Aorta (tissue), 5 donors: ENCODE measurements at places on chromosomes 2 and 18. TPM values are rescaled to one million over a fixed set of nuclear protein-coding genes. Genes with fewer than 3 reads are reported as not detected.

DNA sequence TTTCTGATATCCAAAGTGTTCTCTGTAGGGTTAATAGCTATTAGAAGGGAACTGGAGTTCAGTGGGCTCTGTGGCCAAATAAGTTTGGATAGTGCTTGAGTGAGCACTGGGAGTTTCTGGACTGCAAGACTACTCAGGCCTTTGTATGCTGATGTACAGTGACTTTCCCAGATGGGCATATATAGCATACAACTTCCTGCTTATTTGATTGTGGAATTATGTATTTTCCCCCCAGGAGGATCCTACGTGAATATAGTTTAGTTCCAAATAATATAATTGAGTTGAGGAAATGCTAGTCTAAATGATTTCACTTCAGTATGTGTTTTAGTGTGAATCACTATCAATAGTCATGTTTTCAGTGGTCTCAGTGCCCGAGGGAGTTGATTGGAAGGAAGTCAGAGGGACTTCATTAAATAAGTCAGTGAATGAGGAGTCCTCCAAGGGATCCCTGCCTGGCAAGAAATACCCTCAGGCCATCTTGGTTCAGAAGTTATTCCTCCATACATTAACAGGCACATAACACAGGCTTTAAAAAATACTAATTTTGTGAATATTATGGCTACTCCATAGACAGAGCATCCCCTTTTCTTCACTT lies 251.4 kb downstream of the PRKCE start:
- no peak overlapping the region for H3K27ac ChIP-seq
- DNase-seq = no peak
- H3K36me3 ChIP-seq = no peaks in the 10 kb centered on the region
- H3K27me3 ChIP-seq = no peaks in the 10 kb centered on the region

DNA sequence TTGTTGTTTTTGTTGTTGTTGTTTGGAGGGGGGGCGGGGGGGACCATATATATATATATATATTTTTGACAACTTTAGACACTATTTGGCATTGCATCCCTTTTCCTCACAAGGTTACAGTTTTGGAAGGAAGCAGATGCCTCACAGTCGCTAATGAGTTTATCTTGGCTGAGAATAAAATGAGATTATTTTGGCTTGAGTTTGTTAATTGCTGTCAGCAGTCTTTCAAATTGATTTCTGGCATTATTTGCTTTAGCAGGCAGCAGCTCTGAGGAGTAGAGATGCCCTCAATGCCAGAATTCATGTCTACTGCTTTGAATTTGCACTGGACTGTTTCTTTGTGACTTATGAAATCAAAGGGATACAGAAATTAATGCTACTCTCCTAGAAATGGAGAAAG lies 595.2 kb upstream of the HNMT start:
- no peak overlapping the region for H3K27ac ChIP-seq
- no peaks in the 10 kb centered on the region for H3K27me3 ChIP-seq
- H3K36me3 ChIP-seq = no peaks in the 10 kb centered on the region
- no peak overlapping the region for H3K4me3 ChIP-seq
- DNase-seq = no peak

DNA sequence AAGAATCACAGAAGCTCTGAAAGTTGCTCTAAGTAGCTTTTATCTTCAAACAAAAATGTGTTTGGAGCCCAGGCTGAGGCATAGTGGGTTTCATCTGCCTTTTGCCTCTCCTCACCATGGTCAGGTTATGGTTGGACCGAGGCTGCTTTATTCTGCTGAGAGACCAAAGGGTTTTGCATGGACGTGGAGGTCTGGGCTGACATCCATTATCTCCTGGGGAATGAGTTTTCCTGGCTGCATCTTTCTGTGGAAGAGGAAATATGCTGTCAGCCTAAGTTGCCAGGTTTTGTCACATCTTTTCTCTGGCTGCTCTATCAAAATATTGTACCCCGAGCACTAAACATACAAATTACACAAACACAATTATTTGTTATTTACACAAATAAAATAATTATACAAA lies 223.2 kb downstream of the LDLRAD4 start:
- H3K36me3 ChIP-seq = no peaks in the 10 kb centered on the region
- no peak for DNase-seq
- no peak overlapping the region for H3K27ac ChIP-seq
- H3K27me3 ChIP-seq = no peaks in the 10 kb centered on the region
- no peaks in the 10 kb centered on the region for H3K4me1 ChIP-seq

TMEM178A gene
- total RNA-seq = 5.0 TPM

FER1L5 gene
- total RNA-seq = 0.42 TPM

TOGARAM2 gene
- 0.78 TPM for total RNA-seq
